ENCODE measurements at places on chromosomes 16 and 17. TPM values are rescaled to one million over a fixed set of nuclear protein-coding genes. Genes with fewer than 3 reads are reported as not detected.

DNA sequence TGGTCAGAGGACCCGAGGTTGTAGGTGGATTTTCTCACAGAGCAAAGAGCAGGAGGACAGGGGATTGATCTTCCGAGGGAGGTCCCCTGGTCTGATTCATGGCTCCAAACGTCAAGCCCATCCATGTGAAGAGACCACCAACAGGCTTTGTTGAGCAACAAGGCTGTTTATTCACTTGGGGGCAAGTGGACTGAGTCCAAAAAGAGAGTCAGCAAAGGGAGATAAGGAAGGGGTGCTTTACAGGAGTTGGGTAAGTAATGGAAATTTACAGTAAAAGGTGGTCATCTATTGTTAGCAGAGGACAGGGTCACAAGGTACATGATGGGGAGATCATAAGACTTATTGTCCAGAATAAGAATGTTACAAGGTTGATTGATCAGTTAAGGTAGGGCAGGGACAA is 2285.8 kb downstream of the TP53TG3F start:
- no peak for DNase-seq
- H3K27ac ChIP-seq, result no peak overlapping the region
- no peak overlapping the region for H3K4me3 ChIP-seq
- H3K4me1 ChIP-seq, result no peaks in the 10 kb centered on the region
- H3K27me3 ChIP-seq, result no peaks in the 10 kb centered on the region

DNA sequence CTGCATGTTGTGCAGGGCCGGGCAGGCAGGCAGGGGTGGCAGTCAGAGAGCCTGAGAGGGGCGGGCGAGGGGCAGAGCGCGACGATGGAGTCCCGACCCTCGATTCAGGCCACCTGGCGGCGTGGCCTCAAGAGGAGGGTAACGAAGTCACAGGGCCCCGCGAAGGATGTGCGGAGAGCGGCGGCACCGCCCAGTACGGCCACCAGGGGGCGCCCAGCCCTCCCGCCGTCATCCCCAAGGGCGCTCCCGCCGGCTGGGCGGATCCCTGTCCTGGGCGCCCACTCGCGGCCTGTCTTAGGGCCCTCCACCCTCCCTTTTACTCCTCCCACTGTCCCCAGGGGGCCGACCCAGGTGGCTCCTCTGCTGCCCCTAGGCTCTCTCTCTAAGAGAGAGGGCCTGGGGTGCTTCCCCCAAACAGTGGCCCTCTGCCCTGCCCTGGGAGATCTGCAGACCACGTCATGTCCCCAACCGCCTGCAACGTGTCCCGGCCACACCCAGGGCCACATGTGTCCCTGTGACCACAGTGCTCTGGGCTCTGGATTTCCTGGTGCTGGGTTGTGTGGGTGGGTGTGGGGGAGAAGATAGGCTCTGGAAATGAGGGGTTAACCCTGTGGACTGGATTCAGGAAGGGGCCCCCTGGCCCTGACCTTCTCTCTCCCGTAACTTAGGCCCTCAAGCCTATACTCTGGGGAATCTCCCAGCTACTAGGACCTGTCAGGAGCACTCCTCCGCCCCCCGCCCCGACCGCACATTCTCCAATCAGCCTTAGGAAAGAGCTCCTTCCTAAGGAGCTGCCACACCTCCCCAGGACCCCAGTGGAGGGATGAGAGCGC is 5.9 kb downstream of the DPEP2 start:
- peaks cover 7% of the 10 kb centered on the region for H3K4me1 ChIP-seq
- no peak overlapping the region for H3K4me3 ChIP-seq
- H3K36me3 ChIP-seq, result no peaks in the 10 kb centered on the region
- peak; percentile 94 for DNase-seq
- peak overlapping the region; percentile 74 for H3K27ac ChIP-seq
- no peaks in the 10 kb centered on the region for H3K27me3 ChIP-seq

GRCh38 chr17:9944704-9945103 is 39.6 kb upstream of the RCVRN start:
- H3K27ac ChIP-seq, result no peak overlapping the region
- H3K36me3 ChIP-seq, result no peaks in the 10 kb centered on the region
- H3K4me1 ChIP-seq, result no peaks in the 10 kb centered on the region

GRCh38 chr16:68190081-68190480 is 45.8 kb downstream of the ESRP2 start:
- H3K27me3 ChIP-seq, result no peaks in the 10 kb centered on the region
- no peaks in the 10 kb centered on the region for H3K36me3 ChIP-seq
- no peaks in the 10 kb centered on the region for H3K4me1 ChIP-seq
- no peak overlapping the region for H3K4me3 ChIP-seq
- no peak overlapping the region for H3K27ac ChIP-seq
- DNase-seq, result no peak

- no peaks in the 10 kb centered on the region for H3K27me3 ChIP-seq
- DNase-seq, result peak; percentile 41
- H3K36me3 ChIP-seq, result no peaks in the 10 kb centered on the region
These were observed 122.9 kb downstream of the METRNL start for GRCh38 chr17:83202002-83203000.

DNA sequence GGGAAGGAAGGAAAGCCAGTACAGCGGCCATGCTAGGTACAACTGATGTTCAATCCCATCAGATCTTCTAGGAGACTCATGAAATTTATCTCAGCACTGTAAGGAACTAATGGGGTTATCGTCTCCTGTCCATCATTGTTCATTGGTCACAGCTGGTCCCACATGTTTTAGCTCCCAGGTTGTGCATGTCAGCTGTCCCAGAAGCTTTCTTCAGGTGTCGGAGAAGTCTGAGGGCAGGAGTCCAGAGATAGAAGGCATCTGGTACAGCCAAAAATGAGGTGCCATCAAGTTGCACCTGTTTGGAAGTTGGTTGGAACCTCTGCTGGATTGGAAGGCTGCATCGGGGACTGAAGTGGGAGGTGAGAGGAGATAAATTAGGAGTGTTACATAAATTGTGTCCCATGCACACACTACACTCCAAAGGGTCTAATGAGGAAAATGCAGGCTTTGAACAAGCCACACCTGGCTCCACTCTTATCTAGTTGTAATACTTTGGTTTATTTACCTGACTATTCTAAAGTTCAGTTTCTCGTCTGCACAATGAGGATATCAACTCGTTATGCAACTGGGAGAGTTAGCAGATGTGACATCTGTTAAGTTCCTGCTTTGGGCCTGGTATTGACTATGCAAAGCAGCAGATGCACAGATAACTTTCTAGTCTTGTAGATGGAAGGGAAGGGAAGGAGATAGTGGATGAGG is 62.9 kb downstream of the MAP2K6 start:
- H3K27me3 ChIP-seq, result no peaks in the 10 kb centered on the region
- no peak for DNase-seq
- peaks cover 33% of the 10 kb centered on the region for H3K4me1 ChIP-seq
- H3K4me3 ChIP-seq, result no peak overlapping the region
- no peaks in the 10 kb centered on the region for H3K36me3 ChIP-seq

The CA7 gene
- total RNA-seq, result 13.2 TPM

The CACNG4 gene
- not detected for total RNA-seq

The SCPEP1 gene
- total RNA-seq, result 49.5 TPM

The CLEC3A gene
- not detected for total RNA-seq

The MT1F gene
- 46.1 TPM for total RNA-seq

The GGA3 gene
- total RNA-seq, result 153 TPM
